NCI-H82 (cell line): ENCODE measurements at places on chromosomes 1 and 21.

DNA sequence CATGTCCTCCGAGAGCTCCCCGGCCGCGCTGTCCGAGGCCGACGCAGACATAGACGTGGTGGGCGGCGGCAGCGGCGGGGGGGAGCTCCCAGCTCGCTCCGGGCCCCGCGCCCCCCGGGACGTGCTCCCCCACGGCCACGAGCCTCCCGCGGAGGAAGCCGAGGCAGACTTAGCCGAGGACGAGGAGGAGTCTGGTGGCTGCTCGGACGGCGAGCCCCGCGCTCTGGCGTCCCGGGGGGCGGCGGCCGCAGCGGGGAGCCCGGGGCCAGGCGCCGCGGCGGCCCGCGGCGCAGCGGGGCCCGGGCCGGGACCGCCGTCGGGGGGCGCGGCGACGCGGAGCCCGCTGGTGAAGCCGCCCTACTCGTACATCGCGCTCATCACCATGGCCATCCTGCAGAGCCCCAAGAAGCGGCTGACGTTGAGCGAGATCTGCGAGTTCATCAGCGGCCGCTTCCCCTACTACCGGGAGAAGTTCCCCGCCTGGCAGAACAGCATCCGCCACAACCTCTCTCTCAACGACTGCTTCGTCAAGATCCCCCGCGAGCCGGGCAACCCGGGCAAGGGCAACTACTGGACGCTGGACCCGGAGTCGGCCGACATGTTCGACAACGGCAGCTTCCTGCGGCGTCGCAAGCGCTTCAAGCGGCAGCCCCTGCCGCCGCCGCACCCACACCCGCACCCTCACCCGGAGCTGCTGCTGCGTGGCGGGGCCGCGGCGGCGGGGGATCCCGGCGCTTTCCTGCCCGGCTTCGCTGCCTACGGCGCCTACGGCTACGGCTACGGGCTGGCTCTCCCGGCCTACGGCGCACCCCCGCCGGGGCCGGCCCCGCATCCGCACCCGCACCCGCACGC lies 547 bp downstream of the FOXD2 start:
- peak; percentile 34 for DNase-seq

DNA sequence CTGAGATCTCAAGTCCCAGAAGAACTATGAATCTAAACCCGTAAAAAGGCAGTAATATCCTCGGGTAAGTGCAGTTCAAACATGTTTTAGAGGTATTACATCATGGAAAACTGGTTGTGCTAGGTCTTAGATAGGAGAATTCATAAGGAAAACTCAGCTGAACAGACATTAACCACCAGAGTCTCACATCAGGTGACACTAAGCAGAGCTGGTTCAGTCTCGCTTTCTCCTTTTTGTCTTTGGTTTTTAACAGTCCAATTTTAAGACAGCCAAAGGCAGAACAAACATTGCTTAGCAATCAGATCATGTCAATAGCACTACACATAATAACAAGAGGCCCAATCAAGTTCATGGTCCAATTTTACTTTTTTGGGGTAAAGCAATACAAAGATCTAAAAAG lies 63.1 kb upstream of the MUTYH start:
- no peak for DNase-seq

DNA sequence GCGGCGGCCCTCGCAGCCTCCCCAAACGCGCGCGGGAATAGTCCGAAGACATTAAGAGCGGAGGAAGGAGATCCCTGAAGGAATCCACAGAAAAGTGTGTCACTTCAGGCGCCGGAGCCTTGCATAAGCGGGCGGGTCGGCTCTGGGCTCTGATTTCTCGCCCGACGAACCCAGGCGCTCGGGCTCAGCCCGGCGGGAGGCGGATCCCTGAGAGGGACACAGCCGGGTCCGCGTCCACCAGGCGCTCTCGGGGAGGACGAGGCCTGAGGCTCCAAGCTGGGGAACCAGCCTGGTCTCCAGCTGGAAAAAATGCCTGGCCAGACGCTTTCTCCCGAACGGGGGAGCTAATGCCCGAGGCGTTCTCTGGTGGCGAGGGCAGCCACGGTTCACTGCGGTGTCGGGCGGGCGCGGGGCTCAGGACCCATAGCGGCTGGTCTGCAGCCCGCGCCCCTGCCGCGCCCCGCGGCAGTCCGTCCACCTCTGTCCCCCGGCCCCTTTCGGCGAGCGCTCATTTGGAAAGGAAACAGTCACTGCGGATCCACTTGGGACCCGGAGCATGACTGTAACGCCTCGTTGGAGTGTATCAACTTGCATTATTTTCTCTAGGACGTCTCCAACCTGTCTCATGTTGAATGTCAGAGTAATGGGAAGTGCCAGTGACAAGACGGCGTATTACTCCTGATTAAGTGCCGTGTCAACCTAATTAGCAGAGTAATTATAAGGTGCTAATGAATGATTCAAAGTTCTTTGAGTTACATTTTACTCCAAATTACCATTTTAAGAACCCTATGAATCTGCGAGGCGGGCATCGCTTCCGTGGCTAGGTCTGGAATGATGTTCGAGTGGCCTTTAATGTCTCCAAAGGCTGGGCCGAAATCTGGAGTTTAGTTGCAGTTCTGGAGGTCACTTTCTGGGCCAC lies 1.6 kb upstream of the BARHL2 start:
- DNase-seq = peak; percentile 69

GRCh38 chr1:78527706-78528105 lies 36.9 kb downstream of the PTGFR start:
- DNase-seq = no peak

DNA sequence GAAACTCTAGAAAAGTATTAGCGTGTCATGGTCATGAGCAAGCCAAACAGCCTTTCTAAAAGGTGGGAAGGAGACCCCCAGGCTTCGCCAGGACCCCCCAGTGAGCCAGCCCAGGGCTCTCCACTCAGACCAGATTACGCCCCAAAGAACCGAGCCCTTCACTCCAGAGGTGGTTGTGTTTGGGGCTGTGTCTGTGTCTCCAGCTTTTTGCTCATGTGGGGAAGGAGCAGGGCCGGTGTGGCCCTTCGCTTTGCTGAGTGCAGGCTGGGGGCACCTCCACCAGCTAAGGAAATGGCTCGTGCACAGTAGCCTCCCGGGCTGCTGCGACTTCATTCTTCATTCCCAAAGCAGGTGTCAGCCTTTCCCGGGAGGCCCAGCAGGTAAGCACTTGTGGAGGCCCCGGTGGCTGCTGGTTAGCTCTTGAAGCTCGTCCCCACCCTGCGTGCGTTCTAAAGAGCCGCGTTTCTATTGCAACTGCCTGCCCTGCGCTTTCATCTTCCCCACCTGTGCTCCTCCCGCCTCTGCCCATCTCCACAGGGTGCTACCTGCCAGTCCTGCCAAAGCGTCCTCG lies 531 bp downstream of the TSPEAR start:
- DNase-seq = no peak
